Fibroblast of pulmonary artery (primary cell): ENCODE measurements at places on chromosomes 12 and 14.
A peak's percentile ranks its signal among the peaks of the same experiment; 100 is the strongest.

DNA sequence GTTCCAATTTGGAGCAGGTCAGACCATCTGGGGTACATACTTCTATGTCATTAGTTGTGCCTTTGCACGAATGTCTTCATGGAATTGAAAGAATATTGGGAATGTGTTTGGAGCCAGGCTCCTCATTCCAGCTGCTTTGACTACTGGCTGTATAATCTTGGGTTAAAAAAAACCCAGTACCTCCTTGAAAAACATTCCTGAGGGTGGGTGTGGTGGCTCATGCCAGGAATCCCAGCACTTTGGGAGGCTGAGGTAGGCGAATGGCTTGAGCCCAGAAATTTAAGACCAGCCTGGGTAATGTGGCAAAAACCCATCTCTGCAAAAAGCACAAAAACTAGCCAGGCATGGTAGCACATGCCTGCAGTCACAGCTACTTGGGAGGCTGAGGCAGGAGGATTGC lies 125.6 kb downstream of the TTC8 start:
- no peak for DNase-seq

DNA sequence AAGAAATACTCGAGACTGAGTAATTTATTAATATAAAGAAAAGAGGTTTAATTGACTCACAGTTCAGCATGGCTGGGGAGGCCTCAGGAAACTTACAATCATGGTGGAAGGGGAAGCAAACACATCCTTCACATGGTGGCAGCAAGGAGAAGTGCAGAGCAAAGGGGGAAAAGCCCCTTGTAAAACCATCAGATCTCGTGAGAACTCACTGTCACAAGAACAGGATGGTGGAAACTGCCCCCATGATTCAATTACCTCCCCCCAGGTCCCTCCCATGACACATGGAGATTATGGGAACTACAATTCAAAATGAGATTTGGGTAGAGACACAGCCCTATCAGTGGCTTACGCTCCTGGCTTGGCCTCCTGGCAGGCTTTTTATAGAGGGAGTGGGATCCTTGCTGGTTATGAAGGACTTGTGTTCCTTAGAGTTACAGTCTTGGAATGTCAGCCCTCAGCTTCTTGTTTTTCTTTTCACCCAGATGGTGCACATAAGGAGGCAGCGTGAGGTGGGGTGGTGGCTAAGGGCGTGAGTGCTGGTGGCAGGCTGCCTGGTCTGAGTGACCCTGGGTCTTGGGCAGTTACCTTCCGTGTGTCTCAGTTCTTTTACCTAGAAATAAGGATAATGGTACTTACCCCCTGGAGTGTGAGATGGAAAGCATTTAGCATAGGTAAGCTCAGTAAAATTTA lies 25.7 kb downstream of the TRAF3 start:
- no peak for DNase-seq

DNA sequence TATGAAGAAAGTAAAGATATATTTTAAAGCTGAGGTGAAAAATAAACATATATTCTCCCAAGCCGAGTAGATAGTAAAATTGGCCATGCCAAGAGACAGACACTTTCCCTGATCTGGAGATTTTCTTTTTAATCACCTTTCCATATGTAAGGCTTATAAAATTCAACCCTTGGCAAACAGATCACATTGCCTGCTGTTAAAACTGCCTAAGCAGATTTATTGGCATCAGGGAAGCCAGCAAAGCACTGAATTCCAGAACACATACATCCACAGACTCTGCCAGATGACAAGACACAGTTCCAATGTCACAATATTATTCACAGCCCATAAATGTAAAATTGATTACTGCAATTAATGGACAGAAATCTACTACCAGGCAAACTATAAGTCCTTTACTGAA lies 78.2 kb upstream of the GARIN2 start:
- no peak for DNase-seq

DNA sequence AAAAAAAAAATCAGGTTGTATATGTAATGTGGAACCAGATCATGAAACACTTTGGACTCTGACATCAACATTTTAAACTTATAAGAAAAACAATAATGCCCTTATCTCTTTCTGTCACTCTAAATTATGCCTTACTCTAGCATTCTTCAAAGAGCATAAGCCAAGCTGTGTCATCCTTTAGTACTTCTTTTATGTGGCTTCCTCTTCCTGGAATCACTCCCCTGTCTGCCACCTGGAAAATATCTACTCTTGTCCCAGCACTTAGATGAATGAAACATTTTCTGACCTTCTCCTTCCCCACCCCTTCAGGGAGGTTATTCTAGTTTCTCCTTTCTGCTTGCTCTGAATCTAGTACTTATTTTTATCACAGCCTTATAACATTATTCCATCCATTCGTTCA lies 101.2 kb downstream of the CNTN1 start:
- no peak for DNase-seq

DNA sequence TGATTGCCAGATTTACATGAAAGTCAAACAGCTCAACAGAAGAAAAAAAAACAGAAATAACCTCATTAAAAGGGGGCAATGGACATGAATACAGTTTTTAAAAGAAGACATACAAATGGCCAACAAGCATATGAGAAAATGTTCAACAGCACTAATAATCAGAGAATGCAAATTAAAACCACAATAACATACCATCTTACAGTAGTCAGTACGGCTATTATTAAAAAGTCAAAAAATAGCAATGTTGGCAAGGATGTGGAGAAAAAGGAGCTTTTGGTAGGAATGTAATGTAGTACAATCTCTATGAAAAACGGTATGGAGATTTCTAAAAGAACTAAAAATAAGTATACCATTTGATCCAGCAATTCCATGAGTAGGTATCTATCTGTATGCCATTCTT lies 272.1 kb downstream of the CEP128 start:
- DNase-seq: peak; percentile 2

DNA sequence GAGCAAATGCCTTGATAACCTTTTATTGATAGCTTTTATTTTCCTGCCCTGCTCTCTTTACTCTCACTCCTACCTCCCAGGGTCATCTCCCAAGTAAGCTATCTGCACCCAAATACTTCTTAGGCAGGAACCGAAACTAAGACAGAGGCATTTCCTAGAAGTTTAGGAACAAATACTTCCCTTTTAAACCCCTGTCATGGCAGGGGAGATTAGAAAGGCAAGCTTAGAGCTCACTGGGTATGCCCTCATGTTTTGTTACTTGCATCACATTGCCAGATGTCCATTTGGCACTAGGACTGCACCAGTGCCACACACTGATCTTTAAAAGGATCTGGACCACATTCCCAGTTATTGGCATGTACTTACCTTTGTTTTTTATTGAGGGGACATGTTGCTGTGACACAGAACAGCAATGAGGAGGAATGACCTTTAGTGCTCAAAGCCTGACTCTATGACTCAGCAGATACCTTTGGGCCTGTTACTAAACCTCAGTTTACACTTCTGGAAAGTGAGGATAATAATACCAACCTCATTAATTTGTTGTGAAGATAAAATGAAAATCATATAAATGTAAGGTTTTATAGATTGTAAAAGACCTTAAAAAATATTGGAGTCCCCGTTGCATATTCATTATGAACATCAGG lies 40.9 kb upstream of the MBIP start:
- DNase-seq: no peak

DNA sequence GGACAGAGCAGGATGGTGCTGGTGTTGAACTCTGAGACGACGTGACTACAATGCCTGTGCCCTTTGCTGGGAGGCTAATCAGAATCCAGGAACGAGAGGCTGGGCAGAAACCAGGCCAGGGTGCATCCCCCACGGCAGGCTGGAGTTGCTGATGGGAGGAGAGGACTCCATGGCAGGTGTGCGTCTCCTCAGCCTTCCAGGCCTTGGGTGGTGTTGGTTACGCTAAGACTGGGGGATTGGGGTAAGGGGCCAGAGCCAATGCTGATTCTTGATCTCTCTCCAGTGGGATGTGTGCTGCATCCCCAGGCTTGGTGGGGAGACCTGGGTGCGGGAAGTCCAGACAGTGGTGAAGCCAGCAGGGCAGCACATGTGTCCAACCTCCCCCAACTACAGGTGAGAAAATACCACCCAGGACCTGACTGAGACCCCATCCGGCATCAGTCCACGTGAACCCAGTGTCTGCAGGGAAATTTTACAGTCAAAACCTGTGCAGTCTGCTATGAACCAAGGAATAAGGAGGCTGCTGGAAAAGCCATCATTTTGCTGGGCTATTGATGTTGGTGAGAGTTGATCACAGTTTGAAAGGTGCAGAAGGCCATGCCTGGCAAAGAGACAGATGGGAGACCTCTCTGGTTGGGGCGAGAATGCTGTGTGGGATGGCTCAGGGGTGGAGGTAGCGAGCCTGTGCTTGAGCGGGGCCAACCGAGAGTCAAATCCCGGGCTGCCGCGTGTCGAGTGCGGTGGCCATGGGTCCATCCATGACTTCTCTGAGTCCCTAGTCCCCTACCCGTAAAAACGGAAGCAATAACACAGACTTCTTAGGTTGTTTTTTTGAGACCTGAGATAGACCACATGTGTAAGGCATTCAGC lies 89.8 kb downstream of the NTF3 start:
- no peak for DNase-seq
